ENCODE measurements at places on chromosomes 7 and 10. TPM values are rescaled to one million over a fixed set of nuclear protein-coding genes. Genes with fewer than 3 reads are reported as not detected.

- peak; percentile 65 for DNase-seq
Measured at GRCh38 chr7:28389504-28390395, 22.6 kb upstream of the CREB5 start.

DNA sequence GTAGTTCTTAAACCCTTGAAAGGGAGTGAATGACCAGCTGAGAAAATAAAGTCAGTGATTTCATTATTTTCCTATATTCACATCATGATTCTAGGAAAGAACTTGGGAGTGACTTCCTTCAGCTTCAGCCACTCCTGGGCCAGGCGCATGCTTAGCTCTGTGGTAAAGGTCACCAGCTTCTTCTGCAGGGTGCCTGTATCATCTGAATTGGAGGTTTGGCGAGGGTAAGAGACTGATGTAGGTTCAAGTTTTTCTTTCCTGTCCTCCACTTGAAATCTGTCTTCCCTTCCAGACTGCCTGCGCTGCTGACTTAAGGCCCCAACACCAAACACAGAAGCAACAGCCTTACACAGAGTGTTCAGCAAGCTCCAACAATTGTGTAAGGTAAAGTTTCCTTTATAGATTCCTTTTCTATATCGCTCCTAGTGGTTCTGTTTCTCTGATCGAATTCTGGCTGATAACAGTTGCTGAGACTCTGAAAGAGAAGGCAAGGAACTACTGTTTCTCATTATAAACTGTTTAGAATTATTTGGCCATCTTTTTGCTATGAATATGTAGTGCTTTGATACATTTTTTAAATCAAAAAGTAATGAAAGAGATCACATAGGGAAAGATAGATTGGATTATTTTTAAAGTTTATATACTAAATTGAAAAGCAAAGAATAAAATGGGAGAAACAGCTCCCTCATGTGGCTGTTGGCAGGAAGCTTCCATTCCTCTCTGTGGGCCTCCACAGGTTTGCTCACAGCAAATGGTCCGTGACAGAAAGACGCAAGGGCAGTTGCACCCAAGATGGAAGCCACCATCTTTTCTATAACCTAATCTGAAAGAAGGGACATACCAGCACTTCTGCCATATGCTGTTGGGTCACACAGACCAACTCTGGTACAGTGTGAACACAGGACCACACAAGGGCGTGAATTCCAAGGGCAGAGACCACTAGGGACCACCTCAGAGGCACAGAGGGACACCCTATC is 14.0 kb downstream of the GATAD1 start:
- DNase-seq, result peak; percentile 38

The PI4K2A gene
- 17.1 TPM for polyA plus RNA-seq

The GALNT17 gene
- 8.3 TPM for polyA plus RNA-seq

The GJD4 gene
- not detected for polyA plus RNA-seq

The FAM237B gene
- 0.20 TPM for polyA plus RNA-seq

The ACSL5 gene
- 12.2 TPM for polyA plus RNA-seq

Data from left lung (tissue), 14 donors.